Stimulated activated CD4-positive, alpha-beta T cell treated with anti-CD3 and anti-CD28 coated beads, Interleukin-4, amount 100 ng/mL, for 4 hours (primary cell): ENCODE measurements at places on chromosomes 16 and 17.

- DNase-seq, result no peak
Measured at GRCh38 chr17:57651996-57652395, 93.1 kb downstream of the CCDC182 start.

DNA sequence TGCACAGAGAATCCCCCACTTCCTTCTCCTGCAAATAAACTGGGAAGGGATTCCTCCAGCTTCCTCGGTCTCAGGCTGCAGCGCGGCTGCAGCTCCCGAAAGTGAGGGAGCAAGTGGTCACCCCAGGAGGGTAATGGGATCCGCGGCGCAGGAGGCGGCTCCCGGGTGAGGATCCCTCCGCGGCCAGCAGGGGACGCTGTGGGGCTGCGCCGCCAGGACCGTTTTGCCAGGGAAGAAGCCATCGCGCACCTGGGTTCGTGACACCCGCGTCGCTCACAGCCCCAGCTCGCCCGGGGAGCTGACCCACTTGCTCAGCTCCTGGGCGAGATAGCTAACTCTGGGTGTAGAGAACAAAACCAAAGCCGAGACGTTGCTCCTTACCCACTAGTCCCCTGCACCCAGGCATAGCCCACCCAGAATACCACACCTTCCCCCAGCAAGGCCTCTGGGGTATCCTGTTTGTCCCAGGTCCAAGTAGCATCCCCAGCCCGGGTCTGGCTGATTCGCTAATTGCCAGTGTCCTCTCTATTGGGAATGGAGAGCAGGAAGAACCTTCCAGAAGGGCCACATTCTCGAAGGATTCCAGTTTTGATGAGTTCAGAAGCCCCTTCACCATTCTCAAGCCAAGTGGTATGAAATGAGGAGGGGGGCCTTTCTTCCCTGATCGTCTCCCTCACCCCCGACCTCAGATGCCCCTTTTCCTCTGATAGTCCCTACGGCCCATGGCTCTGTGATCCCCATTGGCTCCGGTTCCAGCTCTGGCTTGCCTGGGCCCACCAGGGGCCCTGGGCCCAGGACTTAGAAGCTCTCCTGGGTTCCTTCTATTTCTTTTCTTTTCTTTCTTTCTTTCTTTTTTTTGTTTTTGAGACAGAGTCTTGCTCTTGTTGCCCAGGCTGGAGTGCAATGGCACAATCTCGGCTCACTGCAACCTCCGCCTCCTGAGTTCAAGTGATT lies 14.1 kb downstream of the CYGB start:
- peak; percentile 70 for DNase-seq

DNA sequence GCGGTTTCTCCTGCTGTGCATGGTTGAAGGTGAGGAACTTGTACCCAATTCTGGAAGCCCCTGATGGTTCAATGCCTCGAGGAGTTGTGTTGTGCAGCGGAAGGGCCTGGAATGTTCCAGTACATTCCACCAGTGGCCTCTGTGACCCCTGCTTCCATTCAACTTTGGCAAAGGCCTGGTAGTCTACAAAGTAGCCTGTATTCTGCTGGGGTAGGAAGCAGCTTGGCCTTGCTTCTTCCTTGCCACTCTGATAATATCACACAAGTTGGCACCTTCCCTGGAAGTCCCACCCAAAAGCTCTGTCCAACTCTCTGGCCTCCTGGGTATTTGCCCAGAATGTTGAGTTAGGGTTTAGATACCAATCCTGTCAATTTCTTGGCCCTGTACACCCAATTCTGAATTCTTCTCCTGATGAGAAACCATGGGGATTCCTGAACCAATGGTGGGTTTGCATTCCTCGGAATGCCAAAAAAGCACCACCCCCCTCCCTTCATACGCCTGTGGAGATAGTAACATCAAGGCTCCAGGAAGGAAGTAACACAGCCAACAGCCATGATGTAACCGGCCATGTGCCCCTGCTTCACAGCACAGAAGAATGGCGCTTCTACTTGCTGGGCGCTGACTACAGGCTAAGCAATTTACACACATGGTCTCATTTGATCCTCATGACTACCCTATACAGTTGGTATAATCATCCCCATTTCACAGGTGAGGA lies 11.8 kb upstream of the FAM117A start:
- no peak for DNase-seq

- no peak for DNase-seq
Measured at GRCh38 chr17:3712811-3713463, 10.8 kb upstream of the HASPIN start.

GRCh38 chr16:72355561-72355960 lies 183.6 kb upstream of the PMFBP1 start:
- DNase-seq, result no peak
